Activated CD4-positive, alpha-beta T cell treated with anti-CD3 and anti-CD28 coated beads, Interleukin-2, amount 50 U/mL, for 4 hours (primary cell): ENCODE measurements at places on chromosomes 7 and 10.
A peak's percentile ranks its signal among the peaks of the same experiment; 100 is the strongest.

GRCh38 chr7:96996111-96996957 is 9.0 kb upstream of the DLX6 start:
- no peak for DNase-seq

DNA sequence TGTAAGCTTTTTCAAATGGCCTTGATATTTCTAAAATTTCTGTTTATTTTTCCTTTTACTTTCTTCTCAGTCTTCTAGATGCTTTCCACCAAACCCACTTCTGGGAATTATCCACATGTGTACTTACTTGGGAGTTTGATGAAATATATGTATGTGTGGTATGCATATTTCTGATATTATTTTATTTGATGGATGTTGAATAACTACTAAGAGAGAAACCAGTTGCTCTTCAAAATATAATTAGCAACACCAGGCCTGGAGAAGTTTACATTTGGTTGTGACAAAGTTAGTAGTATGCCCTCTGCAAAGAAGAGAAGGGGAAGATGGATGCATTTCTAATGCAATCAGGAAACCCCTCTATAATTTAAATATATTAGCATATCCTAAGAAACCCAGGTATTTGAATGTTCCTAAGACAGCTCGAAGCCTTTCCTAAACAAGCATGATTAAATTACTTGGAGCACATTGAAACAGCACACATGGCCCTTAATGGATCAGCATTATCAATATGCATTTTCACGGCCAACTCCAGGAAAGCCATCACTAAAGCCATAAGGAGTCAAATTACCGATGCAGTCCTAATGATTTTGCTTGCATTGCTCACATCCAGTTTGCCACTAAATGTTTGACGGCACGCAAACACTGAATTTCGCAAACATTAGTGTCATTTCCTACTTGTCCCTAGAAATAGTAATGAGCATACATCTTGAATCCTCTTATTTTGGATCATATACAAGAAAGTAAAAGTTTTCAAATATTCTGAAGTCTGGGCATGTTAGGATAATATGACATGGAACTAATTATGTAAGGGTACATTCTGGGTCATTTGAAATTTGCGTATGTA is 393.8 kb downstream of the EXOC4 start:
- DNase-seq, result no peak

GRCh38 chr10:48614481-48615390 is 9.9 kb upstream of the ARHGAP22 start:
- DNase-seq, result no peak

GRCh38 chr10:110221044-110221720 is 13.8 kb downstream of the MXI1 start:
- DNase-seq, result no peak

GRCh38 chr7:81790120-81790500 is 20.3 kb upstream of the HGF start:
- no peak for DNase-seq

GRCh38 chr7:23012908-23013714 is 819 bp downstream of the HYCC1 start:
- peak; percentile 5 for DNase-seq

GRCh38 chr7:1086588-1087464 is 1.1 kb upstream of the GPER1 start:
- DNase-seq, result peak; percentile 56

DNA sequence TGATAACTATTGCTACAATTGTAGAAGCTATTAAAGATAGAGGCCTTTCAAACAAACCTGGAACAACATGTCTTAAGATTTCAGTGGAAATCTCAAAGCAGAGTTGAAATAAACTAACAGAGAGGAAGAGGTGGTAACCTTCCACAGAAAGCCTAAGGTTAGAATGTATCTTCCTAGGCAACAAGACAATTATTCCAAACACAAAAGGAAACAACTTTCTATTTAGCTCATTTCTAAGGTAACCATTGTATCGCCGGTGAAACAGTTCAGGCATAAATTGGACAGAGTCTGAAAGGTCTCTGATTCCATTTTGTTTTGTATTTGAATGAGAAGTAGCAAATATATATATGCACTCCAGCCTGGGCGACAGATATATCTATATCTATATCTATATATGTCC is 30.7 kb upstream of the HYCC1 start:
- no peak for DNase-seq

DNA sequence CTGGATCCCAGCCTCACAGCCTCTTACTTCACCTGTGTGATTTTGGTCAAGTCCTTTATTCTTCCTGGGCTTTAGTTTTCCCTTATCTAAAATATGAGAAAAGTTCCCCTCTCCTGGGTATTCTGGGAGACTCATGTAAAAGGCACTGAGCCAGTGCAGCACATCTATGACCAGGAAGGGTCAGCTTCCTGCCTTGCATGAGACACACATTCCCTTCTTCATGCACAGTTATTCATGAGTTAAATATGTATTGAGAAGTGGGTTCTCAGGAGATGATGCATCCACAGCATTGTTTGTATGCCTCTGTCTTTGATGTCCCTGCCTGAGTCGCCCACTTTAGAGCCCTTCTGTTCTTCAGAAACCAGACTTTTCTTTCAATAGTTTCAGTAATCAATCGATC is 33.3 kb downstream of the EGFR start:
- DNase-seq, result no peak

DNA sequence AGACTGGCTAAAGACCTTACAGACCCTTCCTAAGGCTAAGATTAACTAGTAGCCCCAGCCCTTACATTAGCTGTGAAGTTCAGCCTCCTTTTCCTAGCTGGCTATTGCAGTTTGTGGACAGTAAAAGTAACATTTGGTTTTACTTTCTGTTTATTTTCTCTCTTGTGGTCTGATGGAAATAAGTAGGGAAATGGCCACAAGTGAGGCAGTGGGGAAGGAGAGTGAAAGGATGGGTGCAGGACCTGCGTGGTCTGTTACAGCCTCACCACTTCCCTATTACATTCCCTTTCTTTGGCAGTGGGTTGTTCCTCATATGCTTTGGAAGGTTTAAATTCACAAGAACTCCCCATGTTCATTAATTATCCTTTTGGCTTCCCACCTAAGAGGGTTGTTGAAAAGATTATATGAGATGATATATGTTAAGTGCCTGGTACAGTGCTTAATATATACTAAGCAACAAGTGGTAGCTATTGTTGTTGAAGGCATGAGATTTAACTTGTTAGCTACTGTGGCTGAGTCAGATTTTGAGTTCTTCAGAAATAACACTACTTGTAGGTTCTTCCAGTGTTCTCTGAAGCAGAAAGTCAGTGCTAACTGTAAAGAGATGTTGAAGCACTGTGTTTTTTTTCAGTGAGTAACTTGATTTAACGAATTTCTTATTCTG is 181.7 kb downstream of the ST7 start:
- no peak for DNase-seq

DNA sequence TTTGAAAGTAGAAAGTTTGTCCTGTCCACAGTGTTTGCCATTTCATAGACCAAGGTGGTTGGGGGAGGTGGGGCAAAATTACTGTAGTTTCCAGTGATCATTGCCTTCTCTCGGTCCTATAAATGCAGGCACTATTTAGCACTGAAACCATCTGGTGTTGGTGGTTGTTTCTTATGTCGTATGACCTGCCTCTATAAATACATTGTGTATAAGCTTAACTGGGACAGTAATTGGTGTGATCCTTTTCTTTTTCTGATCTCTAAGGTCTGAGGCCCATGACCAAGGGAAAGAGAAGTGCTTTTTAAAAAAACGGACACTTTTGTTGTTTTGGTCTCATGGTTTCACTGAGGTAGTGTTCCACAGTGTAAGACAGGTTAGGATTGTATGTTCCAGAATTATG is 63.1 kb downstream of the AUTS2 start:
- DNase-seq, result no peak

DNA sequence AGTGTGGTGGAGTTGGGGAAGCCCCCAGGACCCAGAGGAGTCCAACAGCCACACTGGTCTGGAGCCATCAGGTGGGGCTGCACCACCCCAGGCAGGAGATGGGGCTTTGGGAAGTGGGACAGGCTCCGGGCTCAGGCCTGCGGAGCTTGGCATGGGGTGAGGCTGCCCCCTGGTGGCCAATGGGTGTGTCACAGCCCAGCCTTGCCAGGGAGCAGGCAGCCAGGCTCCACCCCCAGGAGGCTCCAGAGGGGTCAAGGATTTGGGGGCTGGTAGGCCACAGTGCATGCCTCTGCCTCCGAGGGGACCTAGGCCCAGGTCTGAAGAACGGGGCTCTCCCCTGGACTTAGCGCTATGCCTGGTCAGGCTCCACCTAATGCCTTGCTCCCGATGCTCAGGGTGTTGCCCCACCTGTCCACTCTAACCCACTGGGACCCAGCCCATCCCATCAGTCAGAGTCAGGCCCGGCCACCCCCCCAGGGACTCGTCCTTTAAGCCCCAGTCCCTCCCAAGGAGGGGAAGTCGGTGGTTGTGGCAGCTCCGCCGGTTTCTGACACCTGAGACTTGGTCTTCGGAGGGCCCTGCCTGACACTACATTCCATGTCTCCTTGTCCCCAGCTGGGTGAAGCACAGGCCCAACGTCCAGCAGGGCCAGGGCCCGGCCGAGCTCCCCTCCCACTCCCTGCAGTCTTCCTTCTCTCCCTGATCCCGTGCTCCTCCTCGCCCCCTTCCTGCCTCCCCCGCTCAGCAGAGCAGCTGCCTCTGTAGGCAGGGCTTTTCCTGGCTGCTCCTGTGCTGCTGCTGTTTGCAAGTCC is 11.3 kb upstream of the SAMD8 start:
- peak; percentile 77 for DNase-seq

- no peak for DNase-seq
These were observed 19.4 kb upstream of the SRGN start for GRCh38 chr10:69068549-69068948.

DNA sequence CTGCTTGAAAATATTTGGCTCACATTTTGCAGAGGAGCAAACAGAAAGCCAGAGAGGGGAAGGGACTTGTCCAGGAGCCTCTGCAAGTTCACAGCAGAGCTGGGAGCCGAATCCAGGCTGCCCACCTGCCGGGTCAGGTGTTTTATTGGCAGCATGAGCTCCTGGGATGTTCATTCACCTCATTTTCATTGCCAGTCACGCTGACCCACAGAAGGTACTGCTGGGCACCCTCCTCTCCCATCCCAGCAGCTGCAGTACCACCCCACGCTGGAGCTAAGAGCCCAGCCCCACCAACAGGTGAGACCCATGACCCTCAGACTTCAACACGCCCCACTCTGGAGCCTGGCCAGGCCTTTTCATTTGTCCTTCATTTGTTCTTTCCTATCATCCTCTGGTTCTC is 102.7 kb downstream of the GRID1 start:
- DNase-seq, result no peak

DNA sequence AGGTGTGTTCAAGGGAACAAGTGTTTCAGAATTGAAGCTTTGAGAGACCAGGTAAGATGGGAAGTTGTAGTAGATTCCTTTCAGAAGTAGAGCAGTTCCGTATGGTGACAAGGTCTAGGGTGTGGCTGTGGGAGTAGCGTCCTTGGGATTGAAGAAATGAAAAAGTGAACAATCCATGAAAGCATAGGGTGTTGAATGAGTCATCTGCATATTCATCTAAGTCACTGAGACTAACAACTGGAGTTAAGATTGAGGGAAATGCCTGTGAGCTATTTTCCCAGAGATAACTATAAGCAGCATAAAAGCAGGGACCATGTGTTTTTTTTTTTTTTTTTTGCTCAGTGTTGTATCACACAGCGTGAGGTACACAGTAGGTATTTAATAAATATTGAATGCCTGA is 134.8 kb downstream of the PHTF2 start:
- no peak for DNase-seq

DNA sequence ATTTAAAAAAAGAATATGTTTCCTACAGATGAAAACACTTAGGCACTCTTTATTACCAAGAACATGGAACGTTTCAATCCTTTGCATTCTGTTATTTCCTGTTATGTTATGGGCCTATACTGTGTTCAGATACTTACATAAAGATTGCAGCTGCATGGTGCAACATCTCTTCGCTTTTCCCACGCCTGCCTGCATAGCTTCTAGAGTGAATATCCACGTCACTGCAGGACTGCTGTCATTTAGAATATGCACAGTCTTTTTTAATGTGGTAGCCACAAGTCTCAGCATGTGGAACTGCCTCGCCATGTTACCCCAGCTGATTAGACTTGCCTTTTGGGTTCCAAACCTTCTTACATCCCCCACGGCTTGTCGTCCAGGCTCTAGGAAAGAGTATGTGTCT is 69.6 kb upstream of the GATA3 start:
- no peak for DNase-seq

DNA sequence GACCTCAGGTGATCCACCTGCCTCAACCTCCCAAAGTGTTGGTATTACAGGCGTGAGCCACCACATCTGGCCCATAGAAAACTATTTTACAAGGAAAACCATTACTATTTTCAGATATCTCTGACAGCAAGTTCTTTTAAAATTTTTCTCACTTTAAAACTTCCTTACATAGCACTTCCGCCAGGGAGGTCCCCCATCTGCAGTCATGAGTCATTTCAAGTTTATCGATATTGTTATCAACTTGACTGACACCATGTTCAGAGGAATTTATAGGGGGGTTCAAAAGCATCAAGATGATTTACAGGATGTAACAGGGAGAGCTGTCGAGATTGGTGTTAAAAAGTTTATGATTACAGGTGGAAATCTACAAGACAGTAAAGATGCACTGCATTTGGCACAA is 88.8 kb downstream of the NRBF2 start:
- DNase-seq, result no peak

DNA sequence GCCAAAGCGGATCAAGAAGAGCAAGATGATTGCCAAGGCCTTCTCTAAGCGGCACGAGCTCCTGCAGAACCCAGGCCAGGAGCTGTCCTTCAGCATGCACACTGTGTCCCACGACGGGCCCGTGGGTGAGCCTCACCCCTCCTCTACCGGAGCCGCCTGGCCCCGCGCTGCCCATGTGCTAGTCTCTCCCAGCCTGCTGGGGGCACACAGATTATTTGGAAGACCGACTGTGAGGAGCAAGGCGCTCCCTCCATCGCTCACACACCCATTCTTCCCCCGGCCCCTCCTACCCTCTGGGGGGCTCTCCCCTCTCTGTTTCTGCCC is 13.9 kb upstream of the AHCYL2 start:
- DNase-seq, result no peak

GRCh38 chr10:17880601-17881000 is 71.1 kb upstream of the SLC39A12 start:
- no peak for DNase-seq

DNA sequence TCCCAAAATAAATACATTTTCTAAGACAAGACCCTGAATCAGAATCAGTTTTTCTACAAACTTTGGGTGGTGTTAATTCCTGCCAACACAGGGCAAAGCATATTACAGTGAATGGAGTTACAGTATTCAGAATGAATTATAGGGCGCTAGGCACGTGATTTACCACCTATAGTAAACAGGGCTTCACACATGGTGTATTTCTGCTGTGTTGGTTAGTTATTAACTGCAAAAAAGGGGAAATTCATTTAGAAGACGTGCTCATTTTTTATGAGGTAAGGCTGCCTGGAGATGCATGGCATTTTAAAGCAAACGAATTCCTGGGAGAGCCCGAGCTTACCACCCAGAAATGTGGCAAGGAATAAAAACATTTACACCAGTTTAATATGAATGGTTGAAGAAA is 393.8 kb downstream of the LRMDA start:
- no peak for DNase-seq

DNA sequence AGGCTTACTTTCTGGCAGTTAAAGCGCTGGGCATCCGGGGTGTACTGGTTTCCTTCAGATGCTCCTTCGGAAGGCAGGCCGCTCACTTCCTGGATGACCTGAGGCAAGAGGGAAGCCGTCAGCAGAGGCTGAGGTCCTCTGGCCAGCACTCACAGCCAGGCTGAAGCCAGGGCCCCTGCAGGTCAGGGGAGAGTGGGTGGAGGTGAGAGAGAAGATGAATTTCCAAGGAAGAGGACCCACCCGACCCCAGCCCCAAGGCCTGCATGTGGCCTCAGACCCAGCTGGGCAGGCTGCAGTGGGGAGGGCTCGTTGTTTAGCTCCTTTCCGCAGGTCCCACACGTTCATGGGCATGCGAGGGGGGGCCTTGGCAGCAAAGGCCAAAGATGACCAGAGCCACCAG is 71.3 kb downstream of the VWA2 start:
- no peak for DNase-seq
